Neural progenitor cell (in vitro differentiated cells): ENCODE measurements at places on chromosomes 11 and 22.

GRCh38 chr11:9765320-9766101 is 101.6 kb downstream of the SWAP70 start:
- no peaks in the 10 kb centered on the region for H3K36me3 ChIP-seq
- H3K27ac ChIP-seq = no peak overlapping the region
- peak; percentile 25 for DNase-seq
- H3K4me3 ChIP-seq = no peak overlapping the region
- no peaks in the 10 kb centered on the region for H3K27me3 ChIP-seq

GRCh38 chr11:11464555-11464954 is 111.5 kb upstream of the CSNK2A3 start:
- DNase-seq = no peak
- peaks cover 7% of the 10 kb centered on the region for H3K4me1 ChIP-seq
- H3K27ac ChIP-seq = no peak overlapping the region
- H3K4me3 ChIP-seq = no peak overlapping the region
- H3K27me3 ChIP-seq = no peaks in the 10 kb centered on the region

- H3K36me3 ChIP-seq = no peaks in the 10 kb centered on the region
- no peak for DNase-seq
Measured at GRCh38 chr11:30254307-30255298, 23.8 kb downstream of the FSHB start.

GRCh38 chr11:35013514-35014233 is 97.3 kb downstream of the PDHX start:
- no peaks in the 10 kb centered on the region for H3K4me1 ChIP-seq
- DNase-seq = peak; percentile 20
- no peak overlapping the region for H3K4me3 ChIP-seq
- H3K36me3 ChIP-seq = no peaks in the 10 kb centered on the region

DNA sequence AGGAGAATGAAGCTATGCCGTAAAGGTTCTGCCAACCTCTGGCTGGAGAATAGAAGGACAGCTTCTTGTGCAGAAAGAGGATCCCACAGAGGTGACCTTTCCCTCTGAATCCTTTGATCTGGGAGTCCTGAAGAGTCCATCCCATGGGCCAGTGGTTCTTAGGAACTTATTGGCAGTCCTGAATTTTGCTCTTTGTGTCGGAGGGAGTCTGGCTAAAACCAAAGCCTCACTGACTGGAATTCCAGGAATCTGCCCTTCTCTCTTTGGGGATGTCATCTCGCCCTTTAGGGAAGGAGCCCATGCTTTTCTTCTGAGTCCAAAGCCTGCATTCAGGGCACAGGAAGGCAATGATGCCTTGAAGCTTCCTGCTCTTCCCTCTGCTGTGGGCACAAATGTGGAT is 45.5 kb downstream of the PKNOX2 start:
- no peaks in the 10 kb centered on the region for H3K36me3 ChIP-seq
- H3K4me1 ChIP-seq = peaks cover 48% of the 10 kb centered on the region
- H3K27ac ChIP-seq = no peak overlapping the region
- peak; percentile 51 for DNase-seq
- H3K4me3 ChIP-seq = no peak overlapping the region

DNA sequence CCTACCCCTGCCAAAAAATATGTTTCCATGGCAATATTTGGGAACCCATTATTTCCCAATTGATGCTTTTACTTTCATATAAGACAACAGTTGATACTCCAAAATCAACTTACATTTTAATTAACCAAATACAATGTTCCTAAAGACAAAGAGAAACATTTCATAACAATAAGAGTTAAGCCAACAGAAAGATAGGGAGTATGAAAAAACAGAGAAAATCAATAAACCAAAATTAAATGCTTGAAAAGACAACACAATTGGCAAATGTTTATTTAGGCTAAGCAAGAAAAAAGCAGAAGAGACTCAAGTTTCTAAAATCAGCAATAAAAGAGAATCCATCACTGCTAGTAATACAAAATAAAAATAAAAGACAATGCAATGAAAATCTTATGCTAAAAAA is 123.1 kb upstream of the VPREB1 start:
- peaks cover 79% of the 10 kb centered on the region for H3K27me3 ChIP-seq
- no peak overlapping the region for H3K4me3 ChIP-seq
- no peak overlapping the region for H3K27ac ChIP-seq

DNA sequence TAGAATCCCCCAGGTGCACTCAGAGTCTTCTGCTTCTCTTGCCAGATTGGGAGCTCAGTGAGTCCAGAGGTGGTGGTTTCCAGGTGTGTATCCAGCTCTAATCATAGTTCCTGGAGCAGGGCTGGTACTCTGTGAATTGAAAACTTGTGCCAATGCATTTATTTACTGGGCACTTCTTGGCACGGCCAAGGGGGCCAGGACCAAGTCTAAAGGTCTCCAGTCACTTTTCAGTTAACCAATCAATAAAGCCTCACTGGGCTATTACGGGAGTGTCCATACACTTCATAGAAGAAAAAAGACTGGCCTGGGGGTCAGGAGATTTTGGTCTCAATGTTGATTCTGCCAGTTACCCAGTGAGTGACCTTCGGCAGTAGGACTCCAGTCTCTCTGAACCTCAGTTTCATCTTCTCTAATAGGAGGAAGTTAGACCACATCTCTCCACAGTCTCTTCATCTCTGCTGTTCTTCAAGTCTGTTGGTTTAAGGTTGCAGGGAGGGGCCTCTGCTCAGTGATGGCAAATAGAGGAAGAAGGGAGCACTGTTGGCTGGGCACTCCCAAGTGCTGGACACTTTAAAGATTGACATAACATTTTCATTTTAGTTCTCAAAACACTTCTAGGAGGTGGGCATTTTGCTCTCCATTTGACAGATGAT is 188.5 kb upstream of the E2F8 start:
- H3K27ac ChIP-seq = no peak overlapping the region
- H3K27me3 ChIP-seq = no peaks in the 10 kb centered on the region
- no peaks in the 10 kb centered on the region for H3K36me3 ChIP-seq

- H3K36me3 ChIP-seq = no peaks in the 10 kb centered on the region
- no peak overlapping the region for H3K4me3 ChIP-seq
- no peak overlapping the region for H3K27ac ChIP-seq
- H3K4me1 ChIP-seq = peaks cover 61% of the 10 kb centered on the region
Measured at GRCh38 chr11:16923987-16924386, 90.2 kb downstream of the PLEKHA7 start.

DNA sequence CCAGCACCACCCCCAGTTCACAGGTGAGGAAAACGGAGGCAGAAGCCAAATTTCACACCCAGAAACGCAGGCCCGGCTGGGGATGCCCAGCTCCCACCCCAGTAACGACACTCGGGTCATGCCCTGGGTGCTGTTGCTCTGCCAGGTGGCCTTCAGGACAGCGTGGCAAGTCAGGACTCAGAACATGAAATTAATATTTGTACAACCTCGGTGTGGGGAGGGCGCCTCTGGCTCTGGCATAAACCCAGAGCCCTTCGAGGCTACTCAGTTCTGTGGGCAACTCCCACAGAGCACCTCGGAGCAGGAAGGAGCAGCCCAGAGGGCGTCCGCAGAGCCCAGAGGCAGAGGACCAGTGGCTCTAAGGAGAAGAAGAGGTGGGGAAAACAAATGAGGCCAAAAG is 71.6 kb downstream of the CELSR1 start:
- H3K36me3 ChIP-seq = no peaks in the 10 kb centered on the region
- no peaks in the 10 kb centered on the region for H3K27me3 ChIP-seq
- DNase-seq = no peak
- no peak overlapping the region for H3K27ac ChIP-seq
- H3K4me3 ChIP-seq = no peak overlapping the region

- no peaks in the 10 kb centered on the region for H3K27me3 ChIP-seq
- H3K4me3 ChIP-seq = no peak overlapping the region
- no peak overlapping the region for H3K27ac ChIP-seq
- H3K4me1 ChIP-seq = peaks cover 8% of the 10 kb centered on the region
- peak; percentile 50 for DNase-seq
Measured at GRCh38 chr22:40631925-40632324, 4.6 kb downstream of the MRTFA start.

GRCh38 chr11:33222052-33222750 is 35.0 kb upstream of the HIPK3 start:
- no peaks in the 10 kb centered on the region for H3K36me3 ChIP-seq
- H3K4me1 ChIP-seq = no peaks in the 10 kb centered on the region
- H3K27me3 ChIP-seq = no peaks in the 10 kb centered on the region
- H3K27ac ChIP-seq = no peak overlapping the region
- H3K4me3 ChIP-seq = no peak overlapping the region
- DNase-seq = no peak

GRCh38 chr11:65420979-65421793 is 1.4 kb upstream of the NEAT1 start:
- no peaks in the 10 kb centered on the region for H3K36me3 ChIP-seq
- peak overlapping the region; percentile 61 for H3K4me3 ChIP-seq
- no peaks in the 10 kb centered on the region for H3K27me3 ChIP-seq
- peak; percentile 39 for DNase-seq

DNA sequence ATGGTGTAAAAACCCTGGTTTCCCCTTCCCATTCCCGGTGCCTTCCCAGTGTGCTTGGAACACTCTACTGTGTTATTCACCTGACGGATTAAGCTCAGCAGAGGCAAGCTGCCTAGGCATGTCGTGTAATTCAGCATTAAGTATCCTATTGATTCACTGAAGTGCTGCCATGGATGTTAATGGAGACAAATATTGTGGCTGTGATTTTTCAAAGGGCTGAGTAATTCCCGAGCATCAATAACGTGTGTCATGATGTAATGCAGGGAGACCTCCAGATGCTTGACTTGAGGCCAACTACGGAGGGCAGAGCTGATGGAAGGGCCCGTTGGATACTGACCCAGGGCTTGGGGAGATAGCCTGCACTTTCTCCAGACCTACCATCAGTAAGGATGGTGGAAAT is 269.0 kb downstream of the ST3GAL4 start:
- no peak overlapping the region for H3K27ac ChIP-seq
- H3K36me3 ChIP-seq = no peaks in the 10 kb centered on the region
- DNase-seq = no peak
- peaks cover 14% of the 10 kb centered on the region for H3K4me1 ChIP-seq
- H3K27me3 ChIP-seq = no peaks in the 10 kb centered on the region
- H3K4me3 ChIP-seq = no peak overlapping the region

- H3K27me3 ChIP-seq = no peaks in the 10 kb centered on the region
- peaks cover 21% of the 10 kb centered on the region for H3K4me1 ChIP-seq
- no peak overlapping the region for H3K27ac ChIP-seq
- no peak overlapping the region for H3K4me3 ChIP-seq
- H3K36me3 ChIP-seq = no peaks in the 10 kb centered on the region
Measured at GRCh38 chr11:95293116-95293515, 62.1 kb upstream of the SESN3 start.

DNA sequence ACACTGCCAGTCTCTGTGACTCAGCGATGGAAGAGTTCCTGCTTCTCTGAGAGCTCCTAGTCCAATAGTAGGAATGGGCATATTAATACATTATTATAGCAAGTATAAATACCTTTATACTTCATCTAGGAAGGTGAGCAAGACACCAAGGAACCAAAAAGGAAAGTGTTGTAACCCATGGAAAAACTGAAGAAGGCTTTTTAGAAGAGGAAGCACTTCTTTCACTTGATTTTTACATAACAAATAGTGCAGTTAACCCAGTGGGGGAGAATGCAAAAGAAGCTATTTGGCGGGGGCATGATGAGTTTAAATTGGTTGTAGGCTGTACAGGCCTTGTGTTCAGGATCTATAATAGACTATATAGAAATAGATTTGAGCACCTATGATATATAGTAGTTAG is 31.2 kb upstream of the C11orf87 start:
- H3K4me3 ChIP-seq = no peak overlapping the region
- H3K27me3 ChIP-seq = no peaks in the 10 kb centered on the region
- no peaks in the 10 kb centered on the region for H3K36me3 ChIP-seq
- H3K4me1 ChIP-seq = no peaks in the 10 kb centered on the region
- no peak overlapping the region for H3K27ac ChIP-seq
- no peak for DNase-seq

- no peak for DNase-seq
- no peak overlapping the region for H3K27ac ChIP-seq
- H3K4me3 ChIP-seq = no peak overlapping the region
- H3K27me3 ChIP-seq = no peaks in the 10 kb centered on the region
- H3K36me3 ChIP-seq = no peaks in the 10 kb centered on the region
- peaks cover 2% of the 10 kb centered on the region for H3K4me1 ChIP-seq
Measured at GRCh38 chr11:80822308-80822707, 1381.5 kb upstream of the TENM4 start.

DNA sequence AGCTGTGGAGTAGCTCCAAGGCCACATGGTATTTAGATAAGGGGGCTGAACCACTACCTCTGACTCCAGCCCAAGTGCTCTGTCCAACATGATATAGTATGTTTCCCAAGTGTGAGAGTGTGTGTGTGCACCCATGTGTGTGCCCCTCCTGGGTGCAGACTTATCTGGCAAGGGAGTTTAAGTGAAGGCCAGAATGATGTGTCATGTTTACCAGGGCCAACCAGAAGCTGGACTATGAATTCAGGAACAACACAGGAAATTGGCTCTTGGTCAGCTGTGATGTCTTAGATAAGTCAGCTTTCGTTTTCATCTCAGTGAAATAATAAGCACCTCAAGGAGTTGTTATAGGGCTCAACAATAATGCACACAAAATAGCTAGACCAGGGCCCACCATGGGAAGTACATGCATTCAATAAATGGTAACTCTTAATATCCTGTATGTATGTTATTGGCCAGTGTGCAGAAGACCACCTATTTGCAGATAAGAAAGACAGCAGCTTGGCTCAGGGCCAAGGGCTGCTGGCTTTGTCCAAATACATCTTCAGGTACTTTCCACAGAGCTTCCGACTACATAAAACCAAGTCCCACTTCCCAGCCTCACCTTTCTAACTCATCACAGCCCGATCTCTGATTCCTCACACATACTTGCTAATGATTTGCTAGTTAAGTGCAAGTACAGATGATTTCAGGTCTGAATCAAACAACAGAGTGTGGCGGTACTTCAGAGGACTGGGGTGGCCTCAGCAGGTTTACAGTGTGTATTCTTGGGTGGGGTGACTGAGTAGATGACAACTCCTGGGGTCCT is 120.9 kb downstream of the ME3 start:
- no peak for DNase-seq
- no peaks in the 10 kb centered on the region for H3K27me3 ChIP-seq
- H3K4me1 ChIP-seq = no peaks in the 10 kb centered on the region
- H3K4me3 ChIP-seq = no peak overlapping the region
- no peaks in the 10 kb centered on the region for H3K36me3 ChIP-seq

- H3K4me1 ChIP-seq = no peaks in the 10 kb centered on the region
- no peaks in the 10 kb centered on the region for H3K27me3 ChIP-seq
- H3K27ac ChIP-seq = no peak overlapping the region
- peak; percentile 88 for DNase-seq
- no peaks in the 10 kb centered on the region for H3K36me3 ChIP-seq
Measured at GRCh38 chr11:126310200-126310991, 6.5 kb downstream of the DCPS start.

- no peaks in the 10 kb centered on the region for H3K4me1 ChIP-seq
- H3K27ac ChIP-seq = no peak overlapping the region
- no peaks in the 10 kb centered on the region for H3K27me3 ChIP-seq
- no peaks in the 10 kb centered on the region for H3K36me3 ChIP-seq
Measured at GRCh38 chr11:4063348-4063747, 31.3 kb upstream of the RRM1 start.

- peak overlapping the region; percentile 63 for H3K4me3 ChIP-seq
- H3K4me1 ChIP-seq = no peaks in the 10 kb centered on the region
- H3K27me3 ChIP-seq = peaks cover 52% of the 10 kb centered on the region
- H3K27ac ChIP-seq = no peak overlapping the region
- no peaks in the 10 kb centered on the region for H3K36me3 ChIP-seq
Measured at GRCh38 chr22:50169774-50170341, 673 bp upstream of the PANX2 start.

- no peak overlapping the region for H3K4me3 ChIP-seq
- no peaks in the 10 kb centered on the region for H3K27me3 ChIP-seq
- no peak for DNase-seq
- no peaks in the 10 kb centered on the region for H3K36me3 ChIP-seq
- H3K27ac ChIP-seq = no peak overlapping the region
Measured at GRCh38 chr11:44408711-44409470, 99.0 kb upstream of the ALX4 start.
